ENCODE measurements at places on chromosomes 4 and X. TPM values are rescaled to one million over a fixed set of nuclear protein-coding genes. Genes with fewer than 3 reads are reported as not detected.
A peak's percentile ranks its signal among the peaks of the same experiment; 100 is the strongest.

DNA sequence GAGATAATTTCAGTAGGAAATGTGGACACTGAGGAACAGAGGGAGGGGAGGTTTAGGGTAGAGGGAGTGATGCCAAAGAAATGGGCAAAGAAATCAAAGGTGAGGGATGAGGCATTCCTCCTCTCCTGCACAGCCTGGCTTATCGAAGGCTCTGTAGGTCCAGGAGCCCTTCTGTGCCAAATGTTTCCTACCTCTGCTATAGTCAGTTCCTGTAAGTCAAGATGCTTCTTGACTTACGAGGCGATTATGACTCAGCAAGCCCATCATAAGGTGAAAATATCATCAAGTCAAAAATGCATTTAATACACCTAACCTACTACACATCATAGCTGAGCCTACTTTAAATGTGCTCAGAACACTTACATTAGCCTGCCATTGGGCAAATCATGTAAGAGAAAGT is 60.0 kb upstream of the ARHGAP24 start:
- no peak for DNase-seq
- no peaks in the 10 kb centered on the region for H3K4me1 ChIP-seq
- H3K27me3 ChIP-seq: no peaks in the 10 kb centered on the region
- H3K4me3 ChIP-seq: no peak overlapping the region

DNA sequence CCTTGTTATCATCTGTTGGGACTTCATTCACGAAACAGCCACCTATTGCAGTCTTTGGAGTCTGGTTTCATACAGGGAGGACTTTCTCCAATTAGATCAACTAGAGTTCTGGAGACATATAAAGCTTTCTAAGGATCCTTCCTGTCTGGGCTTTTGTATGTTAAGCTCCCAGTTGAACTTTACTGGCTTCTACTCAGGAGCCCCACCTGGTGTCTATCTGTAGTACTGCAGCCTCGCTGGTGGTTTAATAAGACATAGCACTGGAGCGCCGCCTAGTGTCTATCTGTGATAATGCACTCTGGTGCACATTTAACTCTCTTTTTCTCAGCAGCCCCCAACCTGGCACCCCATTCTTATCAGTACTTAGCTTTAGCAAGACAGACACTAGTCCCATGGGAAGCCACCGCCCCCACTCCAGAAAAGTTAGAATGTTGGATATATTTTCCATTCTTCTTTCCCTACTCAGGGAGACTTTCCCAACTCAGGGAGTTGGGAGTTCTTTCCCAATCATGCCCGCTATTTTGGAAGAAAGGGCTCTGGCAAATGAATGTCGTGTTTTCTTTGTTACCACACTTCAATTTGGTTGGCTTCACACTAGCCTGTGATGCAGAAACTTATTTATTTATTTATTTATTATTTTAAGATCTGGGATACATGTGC is 36.9 kb upstream of the SYTL4 start:
- no peaks in the 10 kb centered on the region for H3K27me3 ChIP-seq
- H3K36me3 ChIP-seq: no peaks in the 10 kb centered on the region
- no peak overlapping the region for H3K27ac ChIP-seq
- H3K4me3 ChIP-seq: no peak overlapping the region
- H3K4me1 ChIP-seq: no peaks in the 10 kb centered on the region
- peak; percentile 91 for DNase-seq

- no peaks in the 10 kb centered on the region for H3K4me1 ChIP-seq
- no peak overlapping the region for H3K27ac ChIP-seq
- H3K4me3 ChIP-seq: no peak overlapping the region
- DNase-seq: no peak
These were observed 562.8 kb upstream of the POU3F4 start for GRCh38 chrX:82945332-82945731.

Gene LRRC66
- 8.5 TPM for total RNA-seq

- H3K27ac ChIP-seq: no peak overlapping the region
- no peaks in the 10 kb centered on the region for H3K36me3 ChIP-seq
- no peaks in the 10 kb centered on the region for H3K4me1 ChIP-seq
- H3K4me3 ChIP-seq: no peak overlapping the region
- H3K27me3 ChIP-seq: no peaks in the 10 kb centered on the region
- no peak for DNase-seq
These were observed 155.5 kb downstream of the EMCN start for GRCh38 chr4:100362366-100362765.

Gene XPNPEP2
- total RNA-seq: 7.7 TPM

DNA sequence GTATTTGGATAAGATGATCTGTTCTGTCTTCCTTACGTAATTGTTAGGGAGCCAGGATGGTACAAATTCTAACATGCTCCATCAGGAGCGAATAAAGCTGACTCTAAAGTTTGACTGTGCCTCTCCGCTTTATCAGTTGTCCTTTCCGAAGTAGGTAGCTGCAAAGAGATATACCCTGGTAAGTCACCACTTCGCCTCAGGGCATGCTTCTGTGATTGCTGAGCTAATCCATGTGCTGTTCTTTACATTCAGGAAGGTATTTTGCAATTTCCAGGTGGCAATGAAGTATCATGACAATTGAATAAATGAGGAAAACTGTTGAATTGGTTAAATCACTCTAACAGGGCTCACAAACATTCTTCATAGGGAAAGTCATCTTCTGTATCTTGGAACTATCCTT is 38.9 kb downstream of the KIT start:
- no peak for DNase-seq
- H3K4me3 ChIP-seq: no peak overlapping the region
- no peaks in the 10 kb centered on the region for H3K4me1 ChIP-seq
- H3K36me3 ChIP-seq: no peaks in the 10 kb centered on the region

DNA sequence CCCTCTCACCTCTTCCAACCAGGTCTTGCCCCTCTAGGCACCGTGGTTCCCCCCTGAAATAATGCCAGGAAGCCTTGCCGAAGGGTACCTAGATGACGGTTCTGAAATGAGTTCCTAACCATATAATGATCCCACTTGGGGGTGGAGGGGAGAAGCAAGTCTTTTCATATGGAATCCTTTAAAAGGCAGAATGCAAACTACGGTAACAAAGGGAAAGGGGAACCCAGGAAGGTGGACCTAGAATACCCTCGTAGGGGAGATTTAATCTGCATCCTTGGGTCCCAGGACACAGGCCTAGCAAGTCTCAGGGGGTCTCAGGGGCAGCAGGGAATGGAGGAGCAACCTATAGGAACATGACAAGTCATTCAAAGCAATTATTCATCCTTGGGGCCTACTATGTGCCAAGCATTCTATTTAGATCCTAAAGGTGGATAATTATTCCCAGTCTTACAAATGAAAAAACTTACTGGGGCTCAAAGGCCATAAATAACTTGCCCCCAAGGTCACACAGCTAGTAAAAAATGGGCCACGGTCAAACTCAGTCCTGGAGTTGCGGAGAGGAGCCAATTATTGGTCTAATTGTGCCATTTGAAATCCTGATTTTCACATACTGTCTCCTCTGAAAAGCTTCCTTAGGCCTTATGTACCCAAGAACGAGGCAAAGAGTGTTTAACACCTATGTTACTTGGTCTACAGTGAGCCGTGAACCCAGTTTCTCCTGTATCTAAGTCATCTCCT is 8.8 kb downstream of the BCOR start:
- H3K4me3 ChIP-seq: no peak overlapping the region
- H3K27ac ChIP-seq: peak overlapping the region; percentile 52
- no peaks in the 10 kb centered on the region for H3K36me3 ChIP-seq
- no peaks in the 10 kb centered on the region for H3K27me3 ChIP-seq

DNA sequence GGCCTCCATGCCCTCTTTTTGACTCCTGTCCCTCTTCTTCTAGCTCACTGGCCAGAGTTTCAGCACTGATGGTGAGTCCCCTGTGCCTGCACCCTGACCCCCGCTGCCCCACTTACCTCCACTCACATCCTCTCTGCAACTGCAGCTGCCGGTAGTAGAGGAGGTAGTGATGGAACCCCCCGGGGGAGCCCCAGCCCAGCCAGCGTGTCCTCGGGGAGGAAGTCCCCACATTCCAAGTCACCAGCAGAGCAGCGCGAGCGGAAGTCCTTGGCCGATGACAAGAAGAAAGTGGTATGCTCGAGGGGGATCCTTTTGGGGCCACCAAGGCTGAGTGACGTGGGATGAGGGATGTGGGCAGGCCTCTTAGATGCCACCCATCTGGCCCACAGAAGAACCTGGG is 5.8 kb downstream of the ARAF start:
- peaks cover 6% of the 10 kb centered on the region for H3K4me1 ChIP-seq
- peaks cover 21% of the 10 kb centered on the region for H3K36me3 ChIP-seq
- H3K4me3 ChIP-seq: no peak overlapping the region
- H3K27me3 ChIP-seq: no peaks in the 10 kb centered on the region
- no peak for DNase-seq

Gene UBA6
- 5.1 TPM for total RNA-seq

DNA sequence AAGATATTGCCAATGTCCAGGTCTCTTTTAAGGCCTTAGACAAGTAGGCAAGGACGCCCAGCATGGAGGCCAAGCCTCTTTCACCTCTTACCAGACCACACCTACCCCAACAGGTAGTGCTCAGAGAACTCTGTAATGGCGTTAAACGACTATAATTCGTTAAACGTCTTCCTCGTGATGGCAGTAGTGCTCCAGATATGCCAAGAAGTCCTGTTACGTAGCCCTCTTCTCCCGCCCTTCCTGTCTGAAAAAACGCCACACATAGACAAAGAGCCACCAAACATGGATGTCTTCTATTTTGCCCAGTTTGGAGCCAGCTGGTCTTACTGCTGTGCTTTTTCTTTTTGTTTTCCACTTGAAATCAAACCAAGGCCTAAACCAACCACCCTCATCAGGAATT is 190.7 kb downstream of the OR13H1 start:
- no peaks in the 10 kb centered on the region for H3K27me3 ChIP-seq
- H3K4me1 ChIP-seq: no peaks in the 10 kb centered on the region
- H3K36me3 ChIP-seq: no peaks in the 10 kb centered on the region
- H3K27ac ChIP-seq: no peak overlapping the region
- H3K4me3 ChIP-seq: no peak overlapping the region
- peak; percentile 92 for DNase-seq

Gene RASSF6
- 1.4 TPM for total RNA-seq

DNA sequence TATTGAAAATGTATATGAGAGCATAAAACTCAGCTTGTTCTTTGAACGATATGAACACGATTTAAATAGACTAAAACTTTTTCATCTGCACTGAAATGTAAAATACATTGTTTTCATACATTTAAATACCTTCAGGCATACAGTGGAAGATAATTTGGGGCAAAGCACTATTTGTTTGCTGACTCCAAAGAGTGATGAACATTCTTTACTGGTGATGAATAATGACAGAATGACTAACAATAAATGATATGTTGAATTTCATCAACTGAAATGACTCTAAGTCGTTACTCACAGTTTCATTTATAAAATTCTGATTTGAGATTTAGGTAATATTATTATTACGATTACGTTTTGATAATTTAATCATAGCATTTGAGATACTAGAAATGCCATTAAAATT is 1160.1 kb downstream of the NLGN4X start:
- no peak overlapping the region for H3K27ac ChIP-seq
- H3K27me3 ChIP-seq: no peaks in the 10 kb centered on the region
- no peaks in the 10 kb centered on the region for H3K4me1 ChIP-seq
- H3K36me3 ChIP-seq: no peaks in the 10 kb centered on the region
- no peak for DNase-seq

DNA sequence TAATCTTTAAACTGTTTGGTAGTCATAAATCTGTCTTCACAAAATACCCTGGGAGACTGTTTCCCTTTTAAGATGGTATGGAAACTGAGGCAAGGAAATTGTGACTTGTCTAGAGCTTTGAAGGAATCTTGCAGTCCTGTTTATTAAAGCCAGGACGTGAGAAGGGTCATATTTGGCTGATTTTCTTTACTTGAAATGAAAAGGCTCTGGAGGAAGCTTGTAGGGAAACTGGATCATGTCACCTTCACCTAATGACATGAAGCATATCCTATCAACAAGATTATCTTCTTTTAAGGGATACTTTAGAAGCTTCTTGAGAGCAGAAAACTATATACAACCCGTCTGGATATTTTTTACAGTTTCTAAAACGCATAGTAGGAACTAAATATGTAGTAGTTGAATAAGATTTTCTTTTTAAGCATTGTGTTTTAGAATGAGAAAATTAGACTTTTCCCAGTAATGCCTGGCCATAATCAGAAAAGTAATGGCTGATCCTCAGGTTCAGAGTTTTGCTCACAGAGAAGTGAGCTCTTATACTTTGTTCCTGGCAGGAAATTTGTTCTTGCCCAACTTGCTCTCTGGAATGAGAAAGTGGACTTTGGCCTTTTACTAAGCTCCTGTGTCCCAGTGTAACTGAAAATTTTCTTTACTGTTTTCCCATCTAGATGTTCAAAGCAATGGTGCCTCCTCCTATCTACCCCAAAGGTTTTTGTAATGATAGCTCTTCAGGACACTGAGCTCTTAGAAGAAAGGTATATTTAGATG is 136.8 kb upstream of the AFF2 start:
- H3K36me3 ChIP-seq: no peaks in the 10 kb centered on the region
- no peak for DNase-seq
- H3K4me3 ChIP-seq: no peak overlapping the region
- H3K27ac ChIP-seq: no peak overlapping the region
- no peaks in the 10 kb centered on the region for H3K4me1 ChIP-seq
- no peaks in the 10 kb centered on the region for H3K27me3 ChIP-seq

Gene GPR78
- not detected for total RNA-seq

- no peaks in the 10 kb centered on the region for H3K4me1 ChIP-seq
- H3K4me3 ChIP-seq: no peak overlapping the region
- H3K27ac ChIP-seq: no peak overlapping the region
- H3K27me3 ChIP-seq: no peaks in the 10 kb centered on the region
- H3K36me3 ChIP-seq: no peaks in the 10 kb centered on the region
- no peak for DNase-seq
These were observed 75.7 kb downstream of the AGTR2 start for GRCh38 chrX:116246261-116246660.

DNA sequence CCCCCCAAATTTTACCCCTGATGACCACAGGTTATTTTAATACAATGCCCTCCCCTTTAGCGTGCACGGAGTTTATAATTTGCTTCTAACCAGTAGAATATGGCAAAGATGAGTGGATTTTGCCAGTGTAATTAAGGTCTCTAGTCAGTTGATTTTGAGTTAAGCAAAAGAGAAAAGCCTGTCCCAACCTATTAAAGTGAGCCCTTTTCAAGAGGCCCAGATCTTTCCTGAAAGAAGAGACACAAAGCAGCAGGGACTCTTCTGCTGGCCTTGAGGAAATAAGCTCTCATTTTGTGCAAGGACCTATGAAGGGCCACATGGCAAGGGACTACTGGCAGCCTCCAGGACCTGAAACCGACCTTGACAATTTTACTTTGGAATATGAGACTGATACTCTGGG is 61.9 kb upstream of the GABRG1 start:
- H3K4me1 ChIP-seq: no peaks in the 10 kb centered on the region
- H3K36me3 ChIP-seq: no peaks in the 10 kb centered on the region
- H3K27me3 ChIP-seq: no peaks in the 10 kb centered on the region
- no peak for DNase-seq
- H3K4me3 ChIP-seq: no peak overlapping the region

GRCh38 chr4:55184600-55185523 is 59.5 kb upstream of the KDR start:
- H3K4me3 ChIP-seq: no peak overlapping the region
- H3K36me3 ChIP-seq: no peaks in the 10 kb centered on the region
- H3K27me3 ChIP-seq: no peaks in the 10 kb centered on the region

DNA sequence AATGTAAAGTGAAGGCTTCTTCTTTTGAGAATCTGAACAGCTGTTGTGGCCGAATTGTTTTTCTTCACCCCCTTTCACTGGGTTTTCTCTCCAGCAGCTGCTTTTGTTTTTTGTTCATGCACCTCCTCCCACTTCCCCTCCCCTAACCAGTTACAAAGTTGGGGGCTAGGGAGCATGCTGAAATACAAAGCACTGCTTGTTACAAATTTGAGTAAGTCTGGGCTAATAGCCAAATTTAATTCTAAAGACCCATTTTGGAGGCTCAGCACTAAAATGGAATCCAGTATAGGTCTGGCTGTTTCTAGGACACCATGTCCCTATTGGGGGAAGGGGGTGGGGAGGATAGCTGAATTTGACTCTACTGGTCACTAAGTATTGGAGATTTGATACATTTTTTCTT is 89.2 kb upstream of the GPM6B start:
- H3K4me1 ChIP-seq: no peaks in the 10 kb centered on the region
- H3K4me3 ChIP-seq: no peak overlapping the region
